ENCODE measurements at places on chromosomes 11 and 22. TPM values are rescaled to one million over a fixed set of nuclear protein-coding genes. Genes with fewer than 3 reads are reported as not detected.
A peak's percentile ranks its signal among the peaks of the same experiment; 100 is the strongest.

The ACAD8 gene
- total RNA-seq = 21.4 TPM

The OR8G5 gene
- total RNA-seq = not detected

The PEX26 gene
- total RNA-seq = 22.3 TPM

DNA sequence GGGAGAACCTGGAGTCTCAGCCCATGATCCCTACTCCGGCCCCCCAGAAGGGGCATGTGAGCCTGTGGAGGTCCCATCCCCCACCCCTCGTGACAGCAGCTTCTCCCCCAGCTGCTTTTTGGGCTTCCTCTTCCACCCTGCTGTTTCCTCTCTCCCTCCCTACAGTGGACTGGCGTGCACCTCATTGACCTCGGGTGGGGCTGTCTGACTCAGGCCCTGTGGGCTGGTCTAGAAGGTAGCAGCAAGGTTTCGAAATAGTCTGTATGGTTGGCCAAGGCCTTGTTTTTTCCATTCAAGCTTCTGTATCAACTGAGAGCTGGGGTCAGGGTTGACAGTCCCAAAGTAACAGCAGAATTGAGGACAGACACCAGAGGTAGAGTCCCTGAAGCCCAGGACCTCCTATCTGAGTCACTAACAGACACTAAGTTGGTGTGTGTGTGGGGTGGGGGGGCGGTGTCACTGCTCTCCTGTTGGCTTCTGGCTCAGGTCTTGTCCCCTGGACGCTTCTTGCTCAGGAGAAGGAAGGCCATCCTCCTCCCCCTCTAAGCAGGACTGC lies 7.7 kb downstream of the SLC37A2 start:
- H3K4me1 ChIP-seq = peaks cover 32% of the 10 kb centered on the region
- no peaks in the 10 kb centered on the region for H3K27me3 ChIP-seq
- no peak overlapping the region for H3K4me3 ChIP-seq
- DNase-seq = no peak

- H3K27ac ChIP-seq = no peak overlapping the region
- no peak overlapping the region for H3K4me3 ChIP-seq
- DNase-seq = no peak
- H3K27me3 ChIP-seq = no peaks in the 10 kb centered on the region
Observed at GRCh38 chr11:122538060-122538459, 117.5 kb upstream of the UBASH3B start.

The MUC2 gene
- total RNA-seq = 0.04 TPM

DNA sequence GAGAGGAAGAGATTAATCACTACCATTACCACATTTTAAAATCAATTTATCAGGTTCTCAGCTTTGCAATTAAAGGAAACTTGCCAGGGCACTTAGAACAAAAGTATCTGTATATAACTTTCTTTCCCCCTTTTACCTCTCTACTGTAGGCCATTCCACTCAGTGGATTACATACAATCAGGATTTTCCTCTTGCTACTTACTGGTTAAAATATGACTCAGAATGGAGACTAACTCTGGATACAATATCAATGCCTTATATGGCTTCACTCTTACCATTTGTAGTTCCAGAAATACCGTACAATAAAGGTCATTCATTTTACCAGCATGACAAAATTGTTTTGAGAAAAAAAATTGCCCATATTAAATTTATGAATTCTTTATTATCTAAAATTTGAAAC lies 706.8 kb downstream of the KCNA4 start:
- no peak overlapping the region for H3K27ac ChIP-seq
- no peaks in the 10 kb centered on the region for H3K4me1 ChIP-seq
- no peak overlapping the region for H3K4me3 ChIP-seq
- no peak for DNase-seq
- H3K36me3 ChIP-seq = no peaks in the 10 kb centered on the region

DNA sequence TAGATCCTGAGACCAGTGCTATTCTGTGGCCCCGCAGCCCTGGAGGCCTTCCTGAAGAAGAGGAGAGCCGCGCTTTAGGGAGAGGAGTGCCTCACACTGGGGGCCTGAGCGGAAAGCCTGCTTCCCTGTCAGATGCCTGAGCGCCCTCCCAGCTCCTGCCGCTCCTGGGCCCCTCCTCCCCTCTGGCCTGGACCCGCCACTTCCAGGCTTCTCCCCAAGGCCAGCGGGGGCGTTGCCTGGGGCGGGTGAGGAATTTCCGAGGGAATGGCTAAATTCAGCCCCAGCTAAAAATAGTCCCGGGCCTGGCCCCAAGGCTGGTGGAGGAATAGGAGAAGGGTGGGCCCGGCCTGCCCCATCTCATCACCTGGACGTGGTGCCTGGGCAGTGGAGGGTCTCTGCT lies 15.4 kb downstream of the ARHGEF17 start:
- H3K27me3 ChIP-seq = no peaks in the 10 kb centered on the region
- H3K4me3 ChIP-seq = no peak overlapping the region
- peak overlapping the region; percentile 83 for H3K27ac ChIP-seq
- H3K36me3 ChIP-seq = no peaks in the 10 kb centered on the region
- DNase-seq = no peak

DNA sequence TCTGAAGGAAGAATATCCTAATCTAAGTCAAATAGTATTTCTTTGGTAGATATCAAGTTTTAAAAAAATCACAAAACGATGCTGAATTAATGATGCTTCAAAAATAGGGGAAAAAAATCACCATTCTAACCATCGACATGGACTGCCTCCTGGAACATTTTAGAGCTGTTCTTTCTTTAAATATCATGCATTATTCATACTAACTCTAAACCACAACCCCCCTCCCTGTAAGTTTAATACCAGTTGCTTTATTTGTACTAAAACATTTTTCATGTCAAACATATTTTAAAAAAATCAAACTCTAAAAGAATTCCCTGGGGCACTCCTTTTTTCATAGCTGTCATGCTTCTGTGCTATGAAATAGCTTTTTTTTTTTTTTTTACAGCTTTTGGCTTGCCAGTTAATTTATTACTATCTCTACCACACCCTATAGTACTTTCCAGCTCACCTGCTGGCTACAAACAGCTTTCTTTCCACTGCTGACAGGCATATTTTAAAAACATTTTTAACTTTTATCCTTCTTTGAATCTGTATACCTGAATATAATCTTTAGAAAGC lies 256.9 kb downstream of the SOX6 start:
- no peak for DNase-seq
- no peak overlapping the region for H3K4me3 ChIP-seq
- H3K4me1 ChIP-seq = no peaks in the 10 kb centered on the region
- no peaks in the 10 kb centered on the region for H3K27me3 ChIP-seq

The OR10A2 gene
- not detected for total RNA-seq

The PLAAT5 gene
- total RNA-seq = 1.3 TPM

The ARL2 gene
- total RNA-seq = 50.7 TPM

The GLYAT gene
- not detected for total RNA-seq
